ENCODE measurements at places on chromosomes 16 and 17. TPM values are rescaled to one million over a fixed set of nuclear protein-coding genes. Genes with fewer than 3 reads are reported as not detected.

The IL34 gene
- total RNA-seq, result 3.4 TPM

The ACSM2A gene
- not detected for total RNA-seq

The NRN1L gene
- not detected for total RNA-seq

The TOP2A gene
- total RNA-seq, result 25.3 TPM

All from fibroblast of the aortic adventitia (primary cell).